CD4-positive, alpha-beta T cell treated with Interleukin-17A for 1 hour (primary cell): ENCODE measurements at places on chromosomes 2 and 18.

DNA sequence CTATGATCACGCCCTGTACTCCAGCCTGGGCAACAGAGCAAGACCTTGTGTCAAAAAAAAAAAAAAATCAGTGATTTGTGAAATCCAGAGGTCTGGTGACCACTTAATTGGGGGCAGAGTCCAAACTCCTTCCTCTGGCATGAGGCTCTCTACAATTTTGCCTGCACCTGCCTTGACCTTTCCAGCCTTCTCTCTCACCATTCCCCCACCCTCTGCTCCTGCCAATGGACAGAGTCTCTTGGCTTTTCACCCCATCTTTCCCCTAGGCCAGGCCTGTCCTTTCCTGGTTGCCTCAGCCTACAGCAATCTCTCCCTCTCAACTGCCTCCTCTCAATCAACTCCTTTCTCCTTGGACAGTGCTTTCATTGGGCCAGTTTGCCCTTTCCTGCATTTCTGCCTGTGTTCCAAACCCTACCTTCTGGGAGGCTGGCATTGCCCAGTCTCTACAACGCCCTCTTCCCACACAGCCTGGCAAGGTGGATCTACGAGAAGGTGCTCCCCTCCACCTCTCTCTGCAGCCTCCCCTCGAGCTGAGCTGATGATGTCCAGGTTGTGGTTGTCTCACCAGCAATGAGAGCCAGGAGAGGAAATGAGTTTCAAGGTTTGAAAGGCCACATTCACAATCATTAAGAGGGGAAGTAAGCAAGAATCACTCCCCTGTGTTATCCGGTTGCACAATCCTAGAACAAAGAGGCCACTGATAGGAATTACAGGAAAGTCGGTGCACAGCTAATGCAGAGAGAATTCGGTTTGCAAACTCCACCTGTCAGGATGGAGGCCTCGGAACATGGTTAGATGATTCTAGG is 39.5 kb upstream of the NPAS2 start:
- DNase-seq = no peak

DNA sequence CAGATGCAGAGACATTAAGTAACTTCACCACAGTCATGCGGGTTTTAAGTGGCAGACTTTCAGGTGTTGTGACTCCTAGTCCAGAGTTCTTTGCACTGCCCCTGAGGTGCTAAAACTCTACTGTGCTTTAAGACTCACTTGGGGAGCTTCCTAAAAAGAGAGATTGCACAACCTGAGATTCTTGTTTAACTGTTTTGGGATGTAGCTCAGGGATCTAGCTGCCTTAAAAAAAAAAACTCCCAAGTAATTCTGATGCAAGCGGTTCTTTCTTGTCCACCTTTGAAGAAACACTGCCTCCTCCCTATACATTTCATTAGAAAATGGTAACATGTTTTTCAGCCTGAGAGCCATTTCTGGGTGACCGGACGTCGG is 13.0 kb downstream of the IL37 start:
- no peak for DNase-seq

GRCh38 chr2:196130039-196130825 is 41.1 kb downstream of the STK17B start:
- DNase-seq = no peak

- no peak for DNase-seq
Measured at GRCh38 chr2:10289891-10290290, 12.8 kb upstream of the HPCAL1 start.

DNA sequence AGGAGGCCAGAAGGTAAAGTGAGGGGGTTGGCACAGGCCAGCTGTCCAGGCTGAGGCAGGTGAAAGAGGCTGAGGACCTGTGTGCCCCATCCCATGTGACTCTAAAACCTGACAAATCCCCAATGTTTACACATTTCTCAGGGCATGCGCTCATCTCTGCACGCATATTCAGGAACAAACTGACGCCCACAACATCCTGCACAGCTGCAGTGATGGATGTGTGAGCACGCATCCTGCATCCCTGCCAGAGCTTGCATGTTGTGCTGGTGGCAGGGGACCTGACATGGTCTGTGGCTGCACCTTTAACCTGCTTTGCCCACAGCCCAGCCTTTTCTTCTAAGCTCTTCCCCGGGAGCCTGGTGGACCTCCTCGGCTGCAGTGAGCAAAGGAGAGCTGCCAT is 83.1 kb downstream of the FBXO15 start:
- no peak for DNase-seq

- no peak for DNase-seq
Measured at GRCh38 chr2:27871802-27872201, 18.4 kb downstream of the RBKS start.

GRCh38 chr2:47155091-47155876 is at the start of gene STPG4:
TSS of gene STPG4 (minus strand) at chr2:47155308. CDS start at chr2:47155251, 57 bp downstream.
- DNase-seq = no peak

DNA sequence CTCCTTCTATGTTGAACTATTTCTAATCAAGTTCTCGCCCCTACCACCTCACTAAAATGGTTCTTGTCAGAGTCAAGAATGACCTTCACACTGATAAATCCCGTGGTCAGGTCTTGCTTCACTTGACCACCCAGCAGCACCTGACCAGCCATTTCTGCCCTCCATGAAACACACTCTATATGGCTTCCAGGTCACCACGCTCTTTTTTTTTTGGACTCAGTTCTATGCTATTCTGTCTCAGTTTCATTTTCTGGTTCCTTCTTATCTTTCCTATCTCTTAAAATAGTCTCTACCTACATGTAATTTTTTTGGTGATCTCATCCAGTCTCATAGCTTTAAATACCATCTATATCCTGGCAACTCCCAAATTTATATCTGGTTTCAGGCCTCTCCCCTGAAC is 11.4 kb downstream of the EIF2AK3 start:
- DNase-seq = no peak

- no peak for DNase-seq
Measured at GRCh38 chr2:95061601-95062183, 36.2 kb downstream of the MAL start.

- no peak for DNase-seq
Measured at GRCh38 chr2:23359631-23360567, 25.1 kb upstream of the KLHL29 start.

DNA sequence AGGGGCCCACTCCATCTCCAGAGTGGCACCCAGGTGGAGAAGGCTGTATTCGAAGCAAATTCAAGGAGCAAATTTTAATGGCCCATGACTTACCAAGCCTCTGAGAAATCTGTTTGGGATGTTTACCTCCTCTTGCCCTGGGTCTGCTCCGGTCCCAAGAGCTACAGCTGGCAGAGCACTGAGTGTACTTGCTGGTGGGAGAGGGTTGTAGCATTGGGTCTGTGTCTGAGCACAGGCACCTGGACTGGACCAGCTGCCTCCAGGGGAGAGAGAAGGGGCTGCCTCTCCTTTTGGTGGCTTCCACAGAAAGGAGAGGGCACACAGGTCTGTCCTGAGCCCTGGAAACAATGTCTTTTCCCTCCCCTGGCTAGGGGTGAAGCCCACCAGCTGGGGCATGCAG is 9.8 kb downstream of the EN1 start:
- no peak for DNase-seq

DNA sequence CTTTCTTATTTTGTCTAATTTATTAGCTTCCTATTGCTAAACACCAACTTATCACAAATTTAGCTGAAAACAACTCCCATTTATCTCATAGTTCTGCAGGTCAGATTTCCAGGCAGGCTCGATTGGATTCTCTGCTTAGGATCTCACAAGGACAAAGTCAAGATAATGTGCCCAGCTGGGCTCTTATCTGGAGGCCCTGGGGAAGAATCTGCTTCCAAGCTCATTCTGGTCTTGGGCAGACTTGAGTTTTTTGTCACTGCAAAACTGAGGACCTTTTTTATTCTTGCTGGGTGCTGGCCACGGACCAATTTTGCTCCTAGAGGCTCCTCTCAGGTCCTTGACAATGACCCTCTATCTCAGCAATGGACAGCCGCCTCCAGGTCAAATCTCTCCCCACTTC is 215.5 kb downstream of the TRIB2 start:
- DNase-seq = no peak

GRCh38 chr2:127932199-127932876 is 46.6 kb upstream of the AMMECR1L start:
- no peak for DNase-seq

DNA sequence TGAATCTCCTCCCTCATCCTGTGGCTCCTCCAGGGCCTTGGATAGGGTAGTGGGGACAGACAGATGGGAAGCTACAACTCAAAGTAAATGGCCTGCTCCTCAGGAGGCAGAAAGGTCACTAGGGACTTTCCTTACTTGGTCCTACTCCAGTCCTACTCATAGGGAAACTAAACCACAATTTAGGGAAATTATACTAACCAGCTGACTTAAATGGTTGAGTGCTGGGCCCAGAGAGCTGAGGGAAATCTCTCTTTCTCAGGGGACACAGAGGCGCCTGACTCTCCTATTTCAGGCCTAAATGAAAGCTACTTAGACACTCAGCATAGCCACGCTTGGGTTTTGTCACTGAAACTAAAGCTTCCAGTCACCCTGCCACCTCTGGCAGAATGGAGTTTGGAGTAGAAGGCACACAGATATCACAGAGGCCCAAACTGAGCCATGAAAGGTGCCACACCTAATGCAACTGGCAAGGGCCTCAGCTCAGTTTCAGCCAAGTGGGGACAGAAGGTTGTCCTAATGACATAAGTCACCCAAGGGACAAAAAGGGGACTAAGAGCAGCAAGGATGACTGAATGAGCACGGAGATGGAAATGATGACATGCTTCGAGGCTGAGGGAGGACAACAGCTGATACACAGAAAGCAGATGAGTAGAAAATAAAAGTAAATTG is 24.0 kb downstream of the CERKL start:
- no peak for DNase-seq

DNA sequence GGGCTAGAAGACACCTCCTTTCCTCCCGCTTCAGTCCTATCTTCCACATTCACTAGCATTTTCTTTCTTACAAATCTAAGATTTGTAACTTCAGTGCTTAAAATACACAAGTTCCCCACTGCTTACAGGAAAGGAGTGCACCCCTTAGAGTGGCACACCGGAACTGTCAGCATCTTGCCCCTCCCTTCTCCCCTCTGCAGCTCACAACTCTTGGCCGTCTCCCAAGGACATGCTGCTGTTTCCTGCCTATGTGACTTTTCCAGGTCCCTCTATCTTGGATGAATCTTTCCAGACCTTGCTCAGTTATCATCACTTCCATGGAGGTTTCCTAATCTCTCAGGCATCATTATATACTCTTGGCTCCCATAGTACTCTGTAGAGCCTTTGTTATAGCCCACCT is 334.8 kb downstream of the CELF4 start:
- DNase-seq = no peak
